ENCODE measurements at places on chromosomes 7 and 10.

DNA sequence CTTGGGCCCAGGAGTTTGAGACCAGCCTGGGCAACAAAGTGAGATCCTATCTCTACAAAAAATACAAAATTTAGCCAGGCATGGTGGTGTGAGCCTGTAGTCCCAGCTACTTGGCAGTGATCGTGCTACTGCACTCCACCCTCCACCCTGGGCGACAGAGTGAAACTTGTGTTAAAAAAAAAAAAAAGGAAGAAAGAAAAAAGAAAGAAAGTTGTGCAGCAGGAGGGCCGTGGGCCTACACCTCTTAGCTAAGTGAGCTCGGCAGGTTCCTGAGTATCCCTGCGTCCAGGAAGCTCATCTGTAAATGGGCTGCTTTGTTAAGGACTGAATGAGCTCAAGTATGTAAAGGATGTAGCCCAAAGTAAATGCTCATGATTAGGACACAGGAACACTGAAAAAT lies 155.0 kb downstream of the RNF216 start:
- no peak for DNase-seq

GRCh38 chr7:12370249-12370648 lies 33.4 kb downstream of the VWDE start:
- no peak for DNase-seq

DNA sequence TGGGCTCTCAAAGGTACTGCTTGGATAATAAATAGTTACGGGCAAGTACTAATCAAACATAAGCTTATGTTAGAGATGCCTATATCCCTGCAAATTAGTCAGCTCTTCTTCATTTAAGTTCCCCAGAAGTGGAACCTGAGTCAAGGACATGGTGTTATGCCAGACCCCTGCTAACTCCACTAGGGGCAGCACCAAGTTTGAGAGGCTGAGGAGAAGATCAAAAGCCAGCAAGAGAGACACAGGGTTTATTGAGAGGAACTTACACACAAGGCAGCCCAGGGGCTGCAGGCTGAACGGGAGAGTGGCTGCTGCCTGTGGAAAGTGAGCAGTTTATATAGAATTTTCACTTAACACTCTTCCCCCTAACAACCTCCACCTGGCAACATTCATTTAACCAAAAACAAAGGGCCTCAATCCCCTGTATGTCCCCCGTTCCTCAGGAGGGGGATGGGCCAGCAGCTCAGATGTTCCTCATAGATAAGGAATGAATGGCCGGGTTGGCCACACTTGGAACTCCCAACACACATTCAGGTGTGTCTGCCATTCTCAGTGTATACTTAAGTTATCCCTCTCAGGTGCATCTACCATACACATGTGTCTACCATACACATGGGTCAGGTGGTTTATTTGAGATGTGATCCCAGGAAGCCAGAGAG lies 62.6 kb upstream of the GHITM start:
- DNase-seq = no peak

- no peak for DNase-seq
These were observed 77.5 kb upstream of the ADAM12 start for GRCh38 chr10:126465771-126466170.

DNA sequence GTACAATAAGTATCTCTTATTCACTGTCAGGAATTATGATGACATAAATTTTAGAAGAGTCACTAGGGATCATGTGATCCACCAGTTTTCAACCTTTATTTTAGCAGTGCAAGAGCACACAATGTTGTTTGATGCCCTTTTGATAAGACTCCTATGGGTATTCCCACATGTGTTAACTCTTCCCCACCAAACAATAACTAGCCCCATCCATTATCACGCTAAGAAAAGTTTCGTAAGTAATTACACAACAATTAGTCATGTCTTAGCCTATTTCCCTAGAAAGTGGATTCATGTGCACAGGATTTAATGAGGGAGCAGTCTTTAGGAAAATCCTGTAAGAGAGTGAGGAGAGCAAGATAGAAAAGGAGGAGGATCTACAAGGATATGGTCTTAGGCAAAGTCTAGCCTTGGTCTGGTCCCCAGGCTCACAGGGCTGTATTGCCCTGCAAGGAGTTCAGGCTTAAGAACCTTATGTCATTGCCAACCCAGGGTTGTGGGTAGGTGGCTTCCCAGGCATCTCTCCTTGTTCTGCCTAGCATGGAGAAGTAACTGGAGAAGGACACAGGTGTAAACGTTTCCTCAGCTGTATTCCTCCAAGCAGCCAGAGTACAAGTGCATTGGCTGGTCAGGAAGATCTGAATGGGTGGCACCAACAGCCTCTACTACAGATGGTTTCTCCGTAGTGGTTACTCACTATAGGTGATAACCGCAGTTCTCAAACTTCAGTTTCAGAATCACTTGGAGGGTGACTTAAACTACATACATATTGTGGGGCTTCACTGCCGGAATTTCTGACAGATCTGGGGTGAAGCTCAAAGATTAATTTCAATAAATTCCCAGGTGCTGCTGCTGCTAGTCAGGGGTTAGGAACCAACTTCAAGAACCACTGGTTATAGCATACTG lies 574.5 kb downstream of the SUGCT start:
- DNase-seq = no peak

DNA sequence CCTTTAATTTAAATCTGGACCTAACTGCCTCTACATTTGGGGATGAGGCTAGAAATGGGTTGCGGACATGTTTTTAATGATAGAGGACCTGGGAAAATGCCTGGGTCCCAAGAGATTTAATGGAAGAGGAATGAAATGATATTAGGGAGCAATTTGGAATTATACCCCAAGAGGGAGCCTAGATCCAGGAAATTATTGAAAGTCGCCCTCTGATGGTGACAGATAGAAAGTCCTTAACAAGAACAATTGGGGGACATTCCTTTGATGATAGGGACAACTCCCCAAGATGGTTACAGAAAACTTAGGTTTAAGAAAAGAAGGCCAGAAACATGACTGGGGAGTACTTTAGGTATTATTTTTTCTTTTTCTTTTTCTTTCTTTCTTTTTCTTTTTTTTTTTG lies 9.5 kb upstream of the TSGA13 start:
- no peak for DNase-seq

DNA sequence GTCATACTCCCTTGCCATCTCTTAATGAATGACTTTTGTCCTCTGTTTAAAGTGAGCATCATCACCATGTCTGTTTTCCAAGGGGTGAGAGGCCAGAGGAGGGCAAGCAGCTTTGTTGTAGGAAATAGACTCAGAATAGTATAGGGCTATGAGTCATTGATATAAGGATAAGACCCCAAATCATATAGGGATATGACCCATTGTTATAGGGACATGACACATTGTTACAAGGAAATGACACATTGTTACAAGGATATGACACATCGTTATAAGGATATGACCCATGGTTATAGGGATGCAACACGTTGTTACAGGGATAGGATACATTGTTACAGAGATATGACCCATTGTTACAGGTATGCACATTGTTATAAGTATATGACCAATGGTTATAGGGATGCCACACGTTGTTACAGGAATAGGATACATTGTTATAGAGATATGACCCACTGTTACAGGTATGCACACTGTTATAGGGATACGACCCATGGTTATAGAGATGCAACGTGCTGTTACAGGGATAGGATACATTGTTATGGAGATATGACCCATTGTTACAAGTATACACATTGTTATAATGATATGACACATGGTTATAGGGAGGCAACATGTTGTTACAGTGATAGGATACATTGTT lies 311.1 kb upstream of the ADARB2 start:
- DNase-seq = no peak

All from T-cell (primary cell).